T-helper 9 cell (primary cell): ENCODE measurements at places on chromosomes 1 and 21.

DNA sequence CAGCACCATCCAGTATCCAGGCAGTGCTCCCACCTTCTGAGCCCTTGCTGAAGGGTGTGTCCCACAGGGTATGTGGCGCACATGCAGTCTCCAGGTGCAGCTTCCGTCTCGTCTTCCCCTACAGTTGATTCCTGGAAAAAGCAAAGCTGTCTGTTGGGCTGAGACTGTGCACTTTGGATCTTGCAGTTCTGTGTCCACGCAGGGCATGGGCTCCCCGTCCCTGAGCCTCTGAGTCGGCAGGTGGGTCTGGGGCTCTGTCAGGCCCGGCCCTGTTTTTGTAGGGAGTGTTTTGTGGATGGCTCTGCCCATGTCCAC is 32.8 kb downstream of the SNAP47 start:
- no peak for DNase-seq

DNA sequence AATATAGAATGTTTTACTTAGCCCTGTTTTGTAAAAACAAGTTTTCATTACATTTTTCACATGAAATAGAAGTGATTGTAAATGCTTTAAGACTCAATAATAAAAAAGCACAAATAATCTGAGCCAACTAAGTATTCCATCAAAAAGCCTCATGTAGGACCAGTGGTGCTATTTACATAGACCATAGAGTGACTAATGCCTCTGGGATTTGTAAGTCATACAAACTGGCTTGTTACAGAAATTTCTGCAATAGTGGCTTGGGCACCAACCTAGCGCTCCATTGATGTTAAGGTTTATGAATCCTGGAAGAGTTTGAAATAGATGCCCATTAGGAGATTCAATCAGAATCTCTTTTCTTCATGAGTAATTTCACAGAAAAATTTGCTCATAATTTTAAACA is 31.9 kb downstream of the ZMYM1 start:
- DNase-seq = no peak

- DNase-seq = no peak
Observed at GRCh38 chr1:230422221-230422981, 3.7 kb downstream of the PGBD5 start.

GRCh38 chr1:2382621-2383361 is 8.6 kb downstream of the MORN1 start:
- DNase-seq = no peak

GRCh38 chr1:151790940-151791651 is 796 bp upstream of the TDRKH start:
- peak; percentile 10 for DNase-seq

DNA sequence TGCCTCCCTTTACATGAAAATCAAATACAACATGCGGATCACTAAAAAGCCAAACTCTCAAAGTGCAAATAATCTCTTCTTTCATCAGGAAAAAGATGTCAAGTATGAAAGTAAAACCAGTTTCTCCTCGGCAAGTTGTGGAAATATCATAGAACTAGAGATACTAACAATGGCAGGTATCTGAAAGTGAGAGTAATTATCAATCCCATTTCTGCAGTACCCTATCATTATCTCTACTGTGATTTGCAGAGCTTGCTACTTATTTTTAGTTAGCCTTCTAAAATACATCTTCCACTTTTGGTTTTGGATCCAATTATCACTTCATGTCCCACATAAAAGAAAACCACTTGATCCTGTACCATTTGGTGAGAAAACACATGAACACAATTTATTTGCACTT is 3.0 kb downstream of the TP53BP2 start:
- no peak for DNase-seq

DNA sequence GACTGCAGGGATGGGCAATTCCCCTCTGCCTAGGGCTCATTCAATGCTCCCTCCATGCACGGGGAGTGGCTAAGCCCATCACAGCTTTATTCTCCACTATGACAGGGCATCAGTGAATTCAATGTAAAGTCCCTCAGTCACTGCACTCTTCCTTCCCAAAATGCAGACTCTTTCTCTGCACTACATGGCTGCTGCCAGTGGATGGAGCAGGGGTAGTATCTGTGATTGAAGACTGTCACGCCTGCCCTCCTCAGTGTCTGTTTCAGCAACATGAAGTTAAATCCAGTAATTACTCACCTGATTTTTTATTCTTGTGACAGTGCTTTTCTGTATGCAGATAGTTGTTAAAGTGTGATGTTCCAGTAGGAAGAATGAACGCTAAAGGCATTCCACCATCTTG is 1323.2 kb downstream of the AMY1C start:
- no peak for DNase-seq

- DNase-seq = no peak
Observed at GRCh38 chr1:110084227-110085078, 14.0 kb upstream of the ALX3 start.

DNA sequence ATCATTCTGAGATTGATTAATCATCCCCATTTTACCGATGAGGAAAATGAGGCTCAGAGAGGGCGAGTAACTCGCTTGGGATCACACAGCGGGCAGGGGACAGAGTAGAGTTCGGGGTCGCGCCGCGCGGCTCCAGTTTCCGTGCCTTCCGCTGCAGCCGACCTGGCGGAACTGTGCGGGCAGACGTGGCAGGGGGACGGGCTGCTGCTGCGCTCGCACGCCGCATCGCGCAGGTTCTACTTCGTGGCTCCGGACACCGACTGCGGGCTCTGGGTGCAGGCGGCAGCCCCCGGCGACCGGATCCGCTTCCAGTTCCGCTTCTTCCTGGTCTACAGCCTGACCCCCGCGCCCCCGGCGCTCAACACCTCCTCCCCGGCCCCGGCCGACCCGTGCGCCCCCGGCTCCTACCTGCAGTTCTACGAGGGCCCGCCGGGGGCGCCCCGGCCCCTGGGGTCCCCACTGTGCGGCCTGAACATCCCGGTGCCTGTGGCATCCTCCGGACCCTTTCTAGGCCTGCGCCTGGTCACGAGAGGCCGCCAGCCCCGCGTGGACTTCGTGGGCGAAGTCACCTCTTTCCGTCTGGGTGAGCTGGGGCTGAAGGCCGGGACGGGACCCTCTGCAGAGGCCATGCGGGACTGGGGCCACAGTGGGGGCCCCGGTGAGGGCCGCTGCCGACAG is 2.3 kb downstream of the LDLRAD2 start:
- DNase-seq = peak; percentile 7

- no peak for DNase-seq
Observed at GRCh38 chr21:30332681-30333080, 4.8 kb downstream of the KRTAP27-1 start.

DNA sequence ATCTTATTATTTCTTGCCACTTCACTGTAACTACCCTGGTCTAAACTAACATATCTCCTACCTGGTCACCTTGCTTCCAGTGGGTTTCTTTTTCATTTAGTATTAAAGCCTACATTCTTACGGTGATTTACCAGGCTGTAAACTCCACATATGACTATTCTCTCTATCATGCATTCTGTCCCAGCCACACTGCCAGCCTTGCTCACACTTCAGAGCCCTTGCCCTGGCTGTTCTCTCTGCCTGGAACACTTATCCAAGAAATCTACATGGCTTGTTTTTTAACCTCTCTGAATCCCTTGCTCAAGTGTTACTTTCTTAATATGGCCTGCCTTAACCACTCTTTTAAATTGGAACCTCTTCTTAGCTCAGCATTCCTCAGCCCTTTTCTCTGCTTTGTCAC is 212.7 kb downstream of the GPR52 start:
- no peak for DNase-seq

- no peak for DNase-seq
Observed at GRCh38 chr1:56215086-56215485, 364.3 kb downstream of the PLPP3 start.

DNA sequence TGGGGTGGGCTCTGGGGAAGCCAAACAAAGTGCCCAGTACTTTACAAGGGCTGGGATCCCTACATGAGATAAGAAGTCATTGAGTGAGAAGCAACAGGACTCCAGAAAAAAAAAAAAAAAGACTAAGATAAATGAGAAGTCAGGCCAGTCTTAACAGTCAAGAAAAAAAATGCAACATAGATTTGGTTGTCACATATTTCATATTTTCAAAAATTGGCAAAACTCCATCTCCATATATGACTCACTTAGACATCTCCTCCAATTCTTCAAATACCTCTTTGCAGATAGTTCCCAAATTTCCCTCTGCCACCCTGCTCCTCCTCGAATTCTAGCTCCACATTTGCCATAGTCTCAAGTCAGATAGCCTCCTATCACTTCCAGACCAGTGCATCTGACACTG is 20.9 kb upstream of the SIPA1L2 start:
- no peak for DNase-seq

DNA sequence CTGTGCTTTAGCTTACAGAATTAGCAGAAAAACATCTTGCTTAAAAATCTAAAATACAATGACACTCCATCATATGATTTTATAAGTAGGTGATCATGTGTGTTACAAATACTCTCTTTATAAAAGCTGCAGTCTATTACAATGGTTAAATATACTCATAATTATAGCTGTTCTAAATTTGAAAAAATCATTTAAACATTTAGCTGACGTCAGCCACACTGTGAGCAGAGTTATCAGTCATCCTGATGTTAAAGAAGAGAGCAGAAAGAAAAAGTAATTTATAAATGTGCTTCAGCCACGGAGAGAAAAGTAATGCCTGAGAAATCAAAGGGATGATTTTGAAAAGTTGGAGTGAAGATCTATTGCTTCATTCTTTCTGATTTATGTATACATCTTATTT is 1325.9 kb upstream of the B3GALT2 start:
- no peak for DNase-seq

DNA sequence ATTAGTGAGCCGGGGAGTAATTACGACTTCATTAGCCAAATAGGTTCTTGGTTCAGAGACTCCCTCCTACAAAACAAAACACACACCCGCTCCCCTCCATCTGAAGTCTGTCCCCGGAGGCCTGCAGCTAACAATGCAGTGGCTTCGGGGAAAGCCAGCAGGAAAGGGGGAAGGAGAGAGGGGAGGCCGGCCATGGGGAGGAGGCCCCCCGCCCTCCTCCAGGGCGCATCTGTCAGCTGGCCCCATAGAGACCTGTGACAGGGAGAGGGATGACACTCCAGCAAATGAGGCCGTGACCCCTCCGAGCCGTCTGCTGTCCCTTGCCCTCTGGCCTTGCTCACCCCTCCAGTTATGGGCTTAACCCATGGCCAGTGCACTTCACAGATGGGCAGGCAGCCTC is 12.1 kb upstream of the CNTN2 start:
- DNase-seq = no peak

DNA sequence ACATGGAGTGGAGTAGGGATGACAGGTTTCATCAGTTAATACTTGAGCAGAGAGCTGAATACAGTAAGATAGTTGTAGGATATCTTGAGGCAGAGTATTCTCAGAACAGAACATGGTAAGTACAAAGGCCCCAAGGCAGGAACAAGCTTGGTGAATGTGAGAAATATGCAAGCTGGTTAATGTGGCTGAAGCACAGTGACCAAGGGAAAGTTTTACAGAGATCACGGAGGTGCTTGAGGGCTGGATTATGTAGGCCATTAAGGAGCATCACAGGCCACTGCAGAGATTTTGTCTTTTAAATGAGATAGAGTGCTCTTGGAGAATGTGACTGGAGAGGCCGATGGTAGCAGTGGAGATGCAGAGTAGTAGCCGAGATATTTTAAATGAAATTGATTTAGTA is 54.0 kb upstream of the BOLA1 start:
- DNase-seq = no peak

DNA sequence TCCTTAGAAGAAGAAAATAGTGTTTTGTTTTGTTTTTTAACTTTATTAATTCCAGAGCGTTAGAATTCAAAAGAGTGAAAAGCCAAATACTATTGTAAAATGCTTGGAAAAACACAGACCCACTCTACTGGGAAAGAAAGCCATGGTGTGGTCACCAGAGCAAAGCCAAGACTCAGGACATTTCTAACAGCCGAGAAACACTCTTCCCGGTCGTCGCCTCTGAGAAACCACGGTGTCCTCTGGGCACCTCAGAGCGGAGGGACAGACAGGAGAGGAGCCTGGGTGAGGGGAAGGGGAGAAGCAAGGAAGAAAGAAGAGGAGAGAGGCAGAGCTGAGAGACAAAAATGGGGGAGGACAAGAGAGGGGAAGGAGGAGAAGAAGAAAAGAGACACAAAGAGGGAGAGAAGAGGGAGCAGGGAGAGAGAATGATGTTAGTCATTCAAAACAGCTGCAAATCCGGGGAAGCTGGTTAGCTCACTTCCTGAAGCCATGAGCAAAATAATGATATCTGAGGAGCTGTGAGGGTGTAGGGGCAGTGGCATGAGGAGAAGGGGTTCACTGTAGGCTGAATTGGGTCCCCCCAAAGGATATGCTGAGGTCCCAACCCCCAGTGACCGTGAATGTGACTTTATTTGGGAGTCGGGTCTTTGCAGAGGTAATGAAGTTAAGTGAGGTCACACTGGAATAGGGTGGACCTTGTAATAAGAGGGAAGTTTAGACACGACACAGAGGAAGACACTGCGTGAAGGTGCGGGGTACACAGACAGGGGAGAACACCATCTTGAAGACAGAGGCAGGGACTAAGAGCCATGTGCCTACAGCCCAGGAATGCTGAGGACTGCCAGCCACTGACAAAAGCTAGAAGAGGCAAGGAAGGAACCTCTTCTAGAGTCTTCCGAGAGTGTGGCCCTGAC is 58.2 kb upstream of the DMRTB1 start:
- no peak for DNase-seq

GRCh38 chr1:43554444-43554992 is 23.8 kb downstream of the PTPRF start:
- no peak for DNase-seq

DNA sequence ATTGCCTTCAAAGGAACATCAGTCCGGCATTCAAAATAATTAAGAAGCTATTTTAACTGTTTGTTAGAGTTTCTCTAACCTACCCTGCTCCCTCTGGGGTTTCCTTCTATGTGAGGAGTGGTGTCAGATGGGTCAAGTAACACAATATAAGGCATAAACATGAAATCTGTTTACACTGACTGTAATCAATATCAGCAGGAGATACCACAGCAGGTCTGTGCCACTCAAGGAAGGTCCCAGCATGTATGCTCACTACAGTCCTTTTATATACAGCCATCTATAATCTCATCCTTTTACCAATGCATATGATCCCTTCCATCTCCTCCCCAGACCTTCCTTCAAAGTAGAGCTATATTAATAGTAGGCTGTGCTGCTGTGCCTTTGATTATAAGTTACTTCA is 25.4 kb downstream of the EEIG2 start:
- DNase-seq = no peak

DNA sequence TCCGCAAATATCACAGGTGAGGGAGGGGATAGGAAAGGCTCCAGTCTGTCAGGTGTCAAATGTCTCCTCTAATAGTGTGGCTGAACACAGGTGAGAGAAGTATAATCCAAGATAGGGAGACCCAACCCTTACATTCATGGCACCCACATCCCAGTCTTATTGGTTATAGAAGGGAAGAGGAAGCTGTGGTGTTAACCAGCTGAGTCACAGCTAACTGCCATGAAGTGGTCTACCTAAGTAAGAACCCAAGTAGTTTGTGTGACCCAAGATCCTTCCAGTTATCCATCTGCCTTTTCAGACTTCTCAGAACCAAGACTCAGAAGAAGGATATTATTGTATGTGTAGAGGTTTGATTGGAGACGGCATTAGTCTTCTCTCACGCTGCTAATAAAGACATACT is 37.1 kb downstream of the DDAH1 start:
- no peak for DNase-seq

GRCh38 chr1:239843541-239843940 is 248.1 kb upstream of the FMN2 start:
- DNase-seq = no peak

- no peak for DNase-seq
Observed at GRCh38 chr21:29265690-29266479, 32.8 kb upstream of the BACH1 start.

GRCh38 chr1:63863145-63863544 is 89.3 kb downstream of the ROR1 start:
- no peak for DNase-seq

- no peak for DNase-seq
Observed at GRCh38 chr1:92992054-92992453, 30.8 kb upstream of the DIPK1A start.
